ENCODE measurements at places on chromosomes 6 and 20.

DNA sequence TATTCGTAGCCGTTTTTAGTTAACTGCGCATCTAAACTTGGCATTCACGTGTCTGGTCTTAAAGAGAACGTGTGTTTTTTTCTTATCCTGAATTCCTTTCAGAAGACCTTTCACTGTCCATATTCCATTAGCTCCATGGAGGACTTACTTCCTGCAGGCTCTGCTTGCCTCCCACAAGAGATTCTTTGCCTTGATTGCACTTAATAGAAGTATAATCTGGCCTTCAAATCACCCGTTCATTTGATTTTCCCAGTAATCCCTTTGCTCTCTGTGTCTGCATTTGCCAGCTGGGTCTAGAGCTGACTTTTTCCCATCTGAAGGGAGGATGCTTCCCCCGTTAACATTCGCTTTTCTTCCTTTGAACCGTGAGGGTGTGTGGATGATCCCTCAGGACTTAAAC is 79.5 kb downstream of the RNF182 start:
- no peak for DNase-seq

DNA sequence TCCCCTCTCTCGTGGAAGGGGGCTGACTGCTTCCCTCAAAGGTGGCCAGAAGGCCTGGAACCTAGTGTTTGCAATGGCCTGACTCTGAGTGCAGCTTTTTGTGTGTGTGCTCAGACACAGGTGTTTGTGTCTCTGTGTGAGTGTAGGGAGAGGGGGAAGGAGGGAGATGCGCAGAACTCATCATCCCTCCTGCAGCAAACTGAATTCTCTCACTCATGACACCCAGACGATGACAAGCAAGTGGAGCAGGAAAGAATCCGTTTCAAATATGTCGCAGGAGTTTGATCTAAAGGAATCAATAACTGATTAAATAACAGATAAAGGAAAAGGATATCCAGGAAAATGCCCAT is 101.4 kb downstream of the TNFAIP3 start:
- DNase-seq: no peak

- DNase-seq: no peak
These were observed 20.5 kb downstream of the UBE2V1 start for GRCh38 chr20:50092436-50092835.

DNA sequence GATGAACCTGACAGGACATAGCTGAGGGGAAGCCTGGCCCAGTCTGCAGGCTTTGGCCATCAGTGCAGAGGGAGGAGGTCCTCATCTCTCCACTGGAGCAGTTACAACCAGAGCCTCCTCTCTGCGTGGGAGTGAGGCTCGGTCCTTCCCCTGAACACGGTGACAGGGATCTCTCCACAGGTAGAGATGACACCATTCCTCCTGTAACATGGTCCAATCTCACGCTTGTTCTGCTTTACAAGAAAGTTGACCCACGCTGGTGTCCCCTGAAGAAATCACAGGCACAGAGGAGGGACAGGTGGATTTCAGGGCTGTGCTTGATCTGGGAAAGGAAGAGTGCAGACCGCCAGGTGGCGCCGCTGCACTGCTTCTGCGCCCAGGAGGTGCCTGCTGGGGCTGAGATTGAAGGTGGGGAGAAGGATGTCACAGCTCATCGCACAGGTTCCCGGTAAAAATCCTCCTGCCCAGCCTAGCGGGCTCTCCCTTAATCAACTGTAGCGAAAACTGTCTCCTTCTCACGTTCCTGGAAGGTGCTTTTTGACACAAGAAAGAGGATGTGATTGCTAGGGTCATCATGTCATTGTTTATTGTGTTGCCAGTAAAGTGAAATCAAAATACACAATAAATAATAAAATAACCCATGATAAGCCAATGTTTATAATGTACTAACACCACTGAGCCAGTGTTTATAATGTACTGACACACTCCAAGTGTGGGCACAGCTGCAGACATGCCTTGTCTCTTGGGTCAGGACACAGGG is 20.4 kb downstream of the HLA-G start:
- DNase-seq: peak; percentile 70

DNA sequence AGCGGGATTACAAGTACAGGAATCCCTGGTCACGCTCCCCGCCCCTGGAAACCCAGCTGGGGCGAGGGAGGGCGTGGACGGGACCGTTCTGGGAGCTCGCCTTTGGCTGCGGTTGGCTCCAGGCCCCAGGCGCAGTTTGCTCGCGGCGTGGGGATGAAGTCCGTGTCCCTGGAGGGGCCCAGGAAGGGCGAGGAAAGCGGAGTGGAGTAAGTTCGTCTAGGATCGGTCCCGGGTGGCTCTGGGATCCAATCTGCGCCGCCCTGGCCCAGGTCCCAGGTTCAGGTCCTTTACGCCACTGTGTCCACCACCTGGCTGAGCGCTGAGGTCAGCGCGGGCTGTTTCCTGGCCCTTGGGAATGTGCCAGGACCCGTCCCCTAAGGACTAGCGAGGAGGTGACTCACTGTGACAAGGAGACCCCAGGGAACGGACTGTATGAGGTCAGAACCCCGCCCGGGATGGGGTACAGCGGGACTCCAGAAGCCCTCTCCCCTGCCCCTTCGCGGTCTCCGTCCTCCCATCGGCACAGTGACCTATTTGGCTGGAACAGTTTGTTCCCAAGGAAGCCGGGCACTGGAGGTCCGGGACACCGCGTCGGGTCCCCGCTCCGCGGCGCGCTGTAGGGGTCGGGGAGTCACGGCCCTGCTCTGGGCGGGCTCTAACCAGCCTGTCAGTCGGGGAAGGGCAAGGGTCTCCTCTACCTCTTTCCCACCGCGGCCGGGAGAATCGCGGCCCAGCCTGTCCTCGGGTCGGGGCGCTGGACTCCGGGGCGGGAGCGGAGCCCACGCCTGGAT is 724 bp downstream of the CDKN1A start:
- DNase-seq: peak; percentile 77

GRCh38 chr6:31010393-31011060 is at the start of gene MUC22:
MUC22 (plus strand) TSS chr6:31010474; CDS start chr6:31010707, 233 bp downstream.
- no peak for DNase-seq

DNA sequence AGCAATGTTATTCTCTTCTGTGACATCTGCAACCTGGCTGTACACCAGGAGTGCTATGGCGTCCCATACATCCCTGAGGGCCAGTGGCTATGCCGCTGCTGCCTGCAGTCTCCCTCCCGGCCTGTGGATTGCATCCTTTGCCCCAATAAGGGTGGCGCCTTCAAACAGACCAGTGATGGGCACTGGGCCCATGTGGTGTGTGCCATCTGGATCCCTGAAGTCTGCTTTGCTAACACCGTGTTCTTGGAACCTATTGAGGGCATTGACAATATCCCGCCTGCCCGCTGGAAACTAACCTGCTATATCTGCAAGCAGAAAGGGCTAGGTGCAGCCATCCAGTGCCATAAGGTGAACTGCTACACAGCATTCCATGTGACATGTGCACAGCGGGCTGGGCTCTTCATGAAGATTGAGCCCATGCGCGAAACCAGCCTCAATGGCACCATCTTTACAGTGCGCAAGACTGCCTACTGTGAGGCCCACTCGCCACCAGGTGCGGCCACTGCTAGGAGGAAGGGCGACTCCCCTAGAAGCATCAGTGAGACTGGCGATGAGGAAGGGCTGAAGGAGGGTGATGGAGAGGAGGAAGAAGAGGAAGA is 4.6 kb downstream of the BRPF3 start:
- DNase-seq: no peak

- DNase-seq: no peak
These were observed 119.4 kb downstream of the RFPL4B start for GRCh38 chr6:112466373-112467151.

- no peak for DNase-seq
These were observed 148.3 kb downstream of the HS3ST5 start for GRCh38 chr6:114194362-114195026.

DNA sequence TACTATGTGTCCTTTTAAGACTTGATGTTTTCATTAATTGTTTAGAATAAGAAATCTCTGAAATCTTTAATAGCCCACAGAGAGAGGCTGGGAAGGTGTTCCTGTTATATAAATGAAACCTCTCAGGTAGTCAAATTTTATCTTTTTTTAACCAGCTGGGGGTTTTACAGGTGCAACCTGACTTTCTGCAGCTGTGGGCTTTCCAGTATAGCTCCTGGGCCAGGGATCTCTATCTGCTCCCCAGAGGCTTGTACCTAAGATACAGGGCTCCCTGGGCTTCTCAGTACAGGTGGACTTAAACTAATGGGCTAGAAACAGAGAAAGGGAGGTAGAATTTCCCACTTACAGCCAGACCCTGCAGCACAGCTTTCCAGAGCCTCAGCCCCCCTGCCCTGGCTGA is 49.4 kb downstream of the HLA-C start:
- no peak for DNase-seq

DNA sequence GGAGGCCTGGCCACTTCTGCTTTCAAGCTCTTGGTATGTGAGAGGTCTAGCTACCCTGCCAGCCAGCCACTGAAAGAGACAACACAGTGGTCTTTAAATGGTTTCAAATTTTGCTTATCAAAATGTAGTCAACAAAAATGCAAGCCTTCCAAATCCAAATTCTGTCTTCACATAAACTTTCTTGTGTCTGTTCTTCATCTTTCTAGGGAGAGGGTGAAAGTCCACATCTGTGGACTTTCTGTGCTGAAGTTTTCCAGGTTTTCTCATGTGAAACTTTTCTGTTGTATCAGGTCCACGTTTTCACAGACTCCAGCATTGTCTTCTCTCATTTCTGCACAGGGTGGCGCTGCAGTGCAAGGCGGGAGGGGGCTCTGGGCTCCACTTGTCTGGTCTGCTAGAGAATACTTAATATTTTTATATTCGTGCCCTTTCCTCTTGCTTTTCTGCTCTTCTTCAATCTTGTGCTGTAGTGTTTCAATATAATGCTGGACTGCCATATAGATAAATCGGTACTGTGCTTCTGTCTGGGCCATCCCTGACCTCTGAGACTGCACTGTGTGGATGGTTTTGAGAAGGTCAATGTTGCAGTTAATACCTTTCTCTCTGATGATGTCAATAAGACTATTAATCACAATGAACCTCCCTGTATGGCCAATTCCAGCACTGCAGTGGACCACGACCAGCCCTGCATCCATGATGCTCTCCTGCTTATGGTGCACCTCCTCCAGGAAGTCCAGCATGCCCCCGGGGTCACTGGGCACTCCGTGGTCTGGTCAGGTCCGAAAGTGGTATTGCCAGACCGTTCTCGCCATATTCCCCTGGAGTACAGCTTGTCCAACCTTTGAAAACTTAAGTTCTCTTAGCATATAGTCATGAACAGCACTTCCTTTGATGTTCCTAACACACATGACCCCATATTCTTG is 161.6 kb upstream of the TNFAIP3 start:
- peak; percentile 71 for DNase-seq

DNA sequence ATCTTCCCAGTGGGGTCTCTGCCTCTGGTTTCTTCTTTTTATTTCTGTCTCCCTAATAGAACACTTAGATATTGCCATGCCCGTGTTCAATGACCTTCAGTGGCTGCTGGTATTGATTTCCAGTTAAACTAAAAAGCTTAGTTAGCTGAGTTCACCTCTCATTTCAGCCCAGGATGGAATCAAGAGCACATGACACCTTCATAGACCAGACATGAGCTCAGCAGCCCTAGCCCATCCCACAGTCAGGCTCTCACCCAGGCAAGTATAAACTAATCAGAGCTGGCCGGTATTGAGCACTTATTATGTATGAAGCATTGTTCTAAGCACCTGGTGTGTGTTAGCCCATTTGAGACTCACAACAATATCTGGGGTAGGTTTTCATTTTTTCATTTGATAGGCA is 33.7 kb upstream of the PLEKHG1 start:
- no peak for DNase-seq

DNA sequence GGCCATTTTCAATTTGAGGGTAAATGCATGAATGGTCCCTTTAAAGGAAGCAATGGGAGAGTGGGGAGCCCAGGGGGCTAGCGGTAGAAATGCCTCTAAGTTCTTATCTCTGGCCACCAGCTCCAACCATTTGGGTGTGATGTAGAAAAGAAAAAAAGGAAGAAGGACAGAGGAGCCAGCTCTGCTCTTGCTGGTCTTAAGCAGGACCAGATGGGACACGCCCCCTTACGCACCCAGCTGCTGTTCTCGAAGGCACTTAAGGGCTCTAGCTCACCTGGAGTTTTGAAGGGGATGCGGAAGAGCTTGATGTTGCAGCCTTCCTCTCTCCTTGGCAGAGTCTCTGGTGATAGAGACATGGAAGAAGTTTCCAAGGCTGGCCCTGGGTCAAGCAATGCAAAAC is 59.5 kb upstream of the RNF144B start:
- DNase-seq: no peak

GRCh38 chr20:60527656-60528055 is 569.4 kb downstream of the CDH26 start:
- no peak for DNase-seq

GRCh38 chr20:60381643-60382400 is 423.6 kb downstream of the CDH26 start:
- DNase-seq: no peak

DNA sequence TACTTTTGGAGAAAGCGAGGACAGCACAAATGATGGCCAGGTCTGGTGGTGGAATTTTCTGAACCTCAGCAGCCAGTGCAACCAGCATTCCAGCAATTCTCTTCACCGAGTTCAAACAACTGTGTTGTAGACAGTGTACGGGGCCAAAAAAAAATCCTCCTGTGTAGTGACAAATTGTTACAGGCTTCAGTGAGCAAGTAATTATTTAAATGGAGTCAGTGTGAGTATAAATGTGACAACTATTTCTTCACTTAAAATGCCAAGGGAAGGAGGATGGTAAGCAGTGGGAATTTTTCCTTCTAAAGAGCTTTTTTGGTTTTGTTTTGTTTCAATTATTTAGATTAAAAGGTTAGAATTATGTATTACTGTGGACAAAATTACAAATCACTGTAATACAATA is 154.1 kb downstream of the TMEM242 start:
- DNase-seq: no peak

- no peak for DNase-seq
These were observed 54.2 kb downstream of the RAB44 start for GRCh38 chr6:36751833-36752186.

DNA sequence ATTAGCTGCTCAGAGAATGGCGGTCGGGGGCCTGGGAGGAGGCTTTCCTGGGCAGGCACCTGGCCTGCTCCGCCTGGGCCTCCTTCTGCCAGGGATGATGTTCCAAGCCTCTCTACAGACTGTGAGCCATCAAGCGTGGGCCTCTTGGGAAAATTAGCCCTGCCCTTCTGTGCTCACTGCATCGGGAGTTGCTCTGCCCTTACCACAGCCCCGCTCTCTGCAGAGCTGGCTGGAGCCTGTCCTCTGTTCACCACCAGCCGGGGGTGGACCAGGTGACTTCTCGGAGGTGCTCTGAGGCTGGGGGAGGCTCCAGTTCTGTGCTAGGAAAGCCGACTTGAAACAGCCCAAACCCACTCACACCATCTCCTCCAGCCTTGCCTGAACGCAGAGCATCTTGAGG is 24.2 kb downstream of the MDGA1 start:
- no peak for DNase-seq

DNA sequence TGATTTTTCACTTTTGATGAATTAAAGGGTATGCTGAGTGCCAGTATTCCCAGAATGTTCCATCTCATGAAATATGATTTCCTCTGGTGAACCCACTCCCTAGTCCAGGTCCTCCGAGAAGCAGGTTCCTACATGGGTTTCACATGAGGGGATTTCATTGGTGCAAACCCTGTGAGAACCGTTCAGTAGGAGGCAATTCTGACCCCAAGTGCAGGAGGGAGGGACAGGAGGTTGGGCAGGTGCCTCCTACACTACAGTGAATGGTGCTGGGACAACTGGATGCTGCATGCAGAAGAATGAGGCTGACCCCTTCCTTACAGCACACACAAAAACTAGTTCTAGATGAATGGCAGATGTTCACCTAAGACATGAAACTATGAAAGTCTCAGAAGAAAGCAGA is 5.1 kb upstream of the ULBP2 start:
- no peak for DNase-seq
